ENCODE measurements at places on chromosomes 12 and 14. TPM values are rescaled to one million over a fixed set of nuclear protein-coding genes. Genes with fewer than 3 reads are reported as not detected.

The REM2 gene
- 0.14 TPM for total RNA-seq

The PTPRR gene
- 0.09 TPM for total RNA-seq

The DPPA3 gene
- not detected for total RNA-seq

The RNF10 gene
- total RNA-seq: 113 TPM

The FGD4 gene
- 6.0 TPM for total RNA-seq

The EFS gene
- 3.1 TPM for total RNA-seq

The GPATCH2L gene
- 53.8 TPM for total RNA-seq

The OR6C2 gene
- not detected for total RNA-seq

The CDC42BPB gene
- 57.6 TPM for total RNA-seq
